GM23248 (cell line): ENCODE measurements at places on chromosomes 5 and 9. TPM values are rescaled to one million over a fixed set of nuclear protein-coding genes. Genes with fewer than 3 reads are reported as not detected.

DNA sequence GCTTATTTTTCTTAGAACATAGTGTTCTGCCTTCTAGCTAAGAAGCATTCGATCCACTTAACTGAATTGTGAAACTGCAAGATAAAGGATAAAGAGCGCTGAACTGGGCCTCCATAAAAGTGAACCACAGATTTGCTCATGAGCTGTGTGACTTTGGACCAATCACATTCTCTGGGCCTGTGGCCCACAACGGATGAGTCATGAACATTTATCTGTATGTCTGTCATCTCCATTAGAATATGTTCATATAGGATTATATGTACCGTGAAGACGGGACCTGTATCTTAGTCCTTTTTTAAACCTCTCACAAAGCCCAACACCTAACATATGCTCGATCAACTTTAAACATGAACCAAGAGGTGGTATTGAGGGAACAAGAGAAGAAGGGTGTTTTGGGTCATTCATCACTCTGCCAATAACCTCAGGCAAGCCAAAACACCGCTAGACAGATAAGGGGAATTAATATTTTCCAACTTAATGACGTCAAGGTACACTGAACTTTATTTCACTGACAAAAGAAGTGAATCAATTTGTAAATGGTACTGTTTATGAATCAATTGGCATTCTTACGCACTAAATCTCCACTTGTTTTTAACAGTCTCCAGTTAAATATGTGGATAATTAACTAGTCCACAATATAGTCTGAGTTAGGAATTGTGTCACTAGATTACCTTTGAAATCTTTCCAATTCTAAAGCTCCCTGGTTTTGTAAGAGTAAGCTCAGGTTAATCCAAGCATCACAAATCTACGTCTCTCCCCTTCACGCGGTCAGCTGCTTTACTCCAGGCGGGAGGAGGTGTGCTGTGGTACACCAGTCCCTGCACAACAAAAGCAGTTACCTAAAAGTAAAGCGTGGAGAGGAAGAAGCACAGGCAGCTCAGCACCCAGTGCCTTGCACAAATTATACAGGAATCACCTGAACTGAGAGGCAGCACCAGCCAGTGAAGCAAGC is 1.6 kb downstream of the TMEM245 start:
- peak; percentile 62 for DNase-seq

GRCh38 chr9:94554439-94555331 is at the start of gene PCAT7:
Gene PCAT7, plus strand, starts transcription at chr9:94555083.
- DNase-seq = peak; percentile 46

- DNase-seq = no peak
Observed at GRCh38 chr5:92887254-92887653, 693.8 kb downstream of the NR2F1-AS1 start.

DNA sequence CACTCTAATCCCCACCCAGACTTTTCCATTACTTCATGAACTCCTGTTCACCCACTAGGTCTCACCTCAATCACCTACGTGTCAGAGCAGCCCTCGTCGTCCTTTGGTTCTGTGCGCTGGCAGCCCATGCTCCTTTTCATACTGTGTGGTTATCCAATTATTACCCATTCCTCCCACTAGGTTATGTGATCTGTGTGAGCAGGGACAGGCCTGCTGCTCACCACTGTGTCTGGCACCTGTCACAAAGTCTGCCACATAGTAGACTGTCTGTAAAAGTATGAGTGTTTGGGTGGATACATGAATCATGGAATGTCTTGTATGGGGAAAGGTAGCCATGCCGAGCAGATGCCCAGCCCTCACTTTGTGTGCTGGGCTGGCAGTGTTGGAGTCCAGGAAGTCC is 12.1 kb upstream of the SMAD5 start:
- no peak for DNase-seq

DNA sequence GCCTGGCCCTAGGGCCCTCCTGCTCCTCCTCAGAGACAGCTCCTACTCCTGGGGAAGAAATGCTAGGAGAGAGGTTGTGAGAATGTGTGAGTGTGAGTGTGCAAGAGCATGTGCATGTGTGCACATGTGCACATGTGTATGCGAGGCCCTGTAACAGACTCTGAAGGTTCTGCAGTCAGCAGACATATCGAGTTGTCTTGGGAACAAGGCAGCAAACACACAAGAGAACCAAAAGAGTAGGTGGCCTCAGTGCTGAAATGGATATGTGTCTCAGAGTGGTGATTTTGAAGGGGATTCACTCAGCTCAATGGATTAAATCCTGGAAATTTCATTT is 50.5 kb downstream of the MVB12B start:
- DNase-seq = no peak

- DNase-seq = peak; percentile 1
Observed at GRCh38 chr9:12425878-12426864, 267.0 kb upstream of the TYRP1 start.

DNA sequence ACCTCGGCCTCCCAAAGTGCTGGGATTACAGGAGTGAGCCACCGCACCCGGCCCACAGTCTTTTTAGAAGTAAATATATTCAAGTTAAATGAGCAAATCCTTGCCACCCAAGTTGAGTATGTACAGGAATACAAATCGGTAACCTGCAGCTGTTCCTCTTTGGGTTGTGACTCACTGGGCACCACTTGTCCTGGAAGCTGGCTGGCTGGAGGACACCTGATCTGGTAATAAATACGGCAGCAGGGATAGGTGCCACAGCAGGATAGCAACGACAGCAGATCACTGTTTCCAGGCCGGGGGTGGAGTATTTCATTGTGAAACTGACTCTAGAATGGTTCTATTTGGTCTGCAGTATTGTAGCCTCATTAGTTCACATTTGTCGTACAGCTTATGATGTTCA is 35.7 kb upstream of the SLC36A2 start:
- DNase-seq = no peak

DNA sequence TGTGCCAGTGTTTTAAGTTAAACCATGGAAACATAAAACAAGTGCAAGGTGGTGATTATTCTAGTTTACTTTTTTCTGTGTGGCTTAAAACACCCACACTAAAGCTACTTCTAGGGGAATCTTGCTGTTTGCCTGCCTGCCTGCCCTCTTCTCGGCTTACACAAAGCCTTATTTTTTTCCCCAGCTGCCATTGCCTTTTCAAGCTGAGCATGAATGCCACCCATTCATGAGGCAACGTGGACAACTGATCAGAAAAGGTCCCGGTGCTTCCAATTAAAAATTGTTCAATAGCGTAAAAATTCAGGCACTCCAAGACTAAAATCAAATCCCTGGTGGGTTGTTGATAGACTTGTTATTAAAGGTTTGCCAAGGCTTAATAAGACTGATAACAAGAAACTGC is 401.4 kb downstream of the TMEM161B start:
- no peak for DNase-seq

RNF145 gene
- 9.2 and 10.6 TPM in 2 replicates for polyA plus RNA-seq

GRCh38 chr9:12648925-12649324 is 44.3 kb upstream of the TYRP1 start:
- no peak for DNase-seq

DNA sequence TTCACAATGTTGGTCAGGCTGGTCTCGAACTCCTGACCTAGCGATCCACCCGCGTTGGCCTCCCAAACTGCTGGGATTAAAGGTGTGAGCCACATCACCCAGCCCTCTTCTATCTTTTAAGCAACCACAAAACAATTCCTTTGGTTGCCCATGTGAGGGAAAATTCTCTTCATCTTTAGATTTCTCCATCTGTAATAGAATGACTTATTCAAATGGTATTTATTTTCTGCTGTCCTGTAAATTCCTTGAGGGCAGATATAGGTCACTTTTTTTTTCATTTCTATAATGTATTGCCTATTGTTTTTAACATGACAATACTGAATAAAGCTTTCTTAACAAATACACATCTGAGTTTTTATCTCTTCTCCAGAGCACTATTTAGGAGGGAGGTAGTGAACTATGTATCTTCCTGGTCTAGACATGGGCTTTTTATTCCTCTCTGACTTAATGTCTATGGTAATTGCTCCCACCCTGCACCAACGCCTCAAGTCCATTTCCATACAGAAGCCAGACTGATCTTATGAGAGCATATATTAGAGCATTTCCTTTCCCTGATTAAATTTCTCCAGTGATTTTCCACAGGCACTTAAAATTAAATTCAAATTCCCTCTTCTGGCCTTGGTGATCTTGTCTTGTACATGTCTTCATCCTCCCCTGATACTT is 595.6 kb downstream of the CAAP1 start:
- DNase-seq = peak; percentile 29

DNA sequence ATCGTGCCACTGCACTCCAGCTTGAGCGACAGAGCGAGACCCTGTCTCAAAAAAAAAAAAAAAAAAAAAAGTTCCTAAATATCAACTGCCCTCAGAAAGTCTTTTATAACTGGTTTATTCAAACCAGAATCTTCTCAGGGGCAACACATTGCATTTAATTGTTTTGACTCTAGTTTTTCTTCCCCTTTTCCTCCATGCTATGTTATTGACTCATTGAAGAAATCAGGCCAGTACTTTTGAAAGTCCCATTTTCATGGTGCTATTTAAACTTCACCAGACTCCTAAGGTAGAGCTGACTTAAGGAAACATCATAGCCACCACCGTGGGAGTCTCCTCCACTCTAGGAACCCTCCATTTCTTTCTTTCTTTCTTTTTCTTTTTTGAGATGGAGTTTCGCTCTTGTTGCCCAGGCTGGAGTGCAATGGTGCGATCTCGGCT is 83.1 kb upstream of the IL6ST start:
- no peak for DNase-seq

PLCXD3 gene
- 0.09 and 0.13 TPM in 2 replicates for polyA plus RNA-seq

GFI1B gene
- polyA plus RNA-seq = not detected in 2 replicates

- DNase-seq = no peak
Observed at GRCh38 chr9:123337971-123338370, 18.0 kb upstream of the CRB2 start.

DNA sequence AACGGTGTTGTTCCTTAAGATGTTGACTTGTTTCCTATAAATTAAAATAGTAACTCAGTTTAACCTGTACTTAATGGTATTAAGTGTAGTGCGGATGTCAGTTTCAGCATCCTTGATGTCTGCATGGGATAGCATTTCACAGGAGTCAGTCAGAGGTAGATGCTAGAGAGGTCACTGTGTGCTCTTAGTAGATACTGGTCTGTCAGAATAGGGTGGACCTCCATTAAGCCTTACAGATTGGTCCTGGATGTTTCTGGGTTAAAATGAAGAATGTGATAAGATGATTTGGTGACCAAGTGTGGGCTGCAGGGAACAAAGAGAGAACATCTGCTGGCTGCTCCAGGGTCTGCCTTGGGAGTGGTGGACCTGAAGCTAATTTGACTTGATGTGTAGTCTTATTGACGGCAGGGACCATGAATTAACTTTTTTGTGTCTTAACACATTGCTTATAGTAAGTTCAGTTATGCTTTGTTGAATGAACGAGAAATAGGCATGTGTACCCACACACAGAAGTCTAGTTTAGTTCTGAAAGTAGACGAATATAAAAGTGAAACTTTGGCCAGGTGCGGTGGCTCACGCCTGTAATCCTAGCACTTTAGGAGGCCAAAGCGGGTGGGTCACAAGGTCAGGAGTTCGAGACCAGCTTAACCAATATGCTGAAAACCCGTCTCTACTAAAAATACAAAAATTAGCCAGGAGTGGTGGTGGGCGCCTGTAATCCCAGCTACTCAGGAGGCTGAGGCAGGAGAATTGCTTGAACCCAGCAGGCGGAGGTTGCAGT is 12.5 kb downstream of the RAB24 start:
- no peak for DNase-seq

- no peak for DNase-seq
Observed at GRCh38 chr9:95155220-95155619, 162.3 kb downstream of the FANCC start.

DNA sequence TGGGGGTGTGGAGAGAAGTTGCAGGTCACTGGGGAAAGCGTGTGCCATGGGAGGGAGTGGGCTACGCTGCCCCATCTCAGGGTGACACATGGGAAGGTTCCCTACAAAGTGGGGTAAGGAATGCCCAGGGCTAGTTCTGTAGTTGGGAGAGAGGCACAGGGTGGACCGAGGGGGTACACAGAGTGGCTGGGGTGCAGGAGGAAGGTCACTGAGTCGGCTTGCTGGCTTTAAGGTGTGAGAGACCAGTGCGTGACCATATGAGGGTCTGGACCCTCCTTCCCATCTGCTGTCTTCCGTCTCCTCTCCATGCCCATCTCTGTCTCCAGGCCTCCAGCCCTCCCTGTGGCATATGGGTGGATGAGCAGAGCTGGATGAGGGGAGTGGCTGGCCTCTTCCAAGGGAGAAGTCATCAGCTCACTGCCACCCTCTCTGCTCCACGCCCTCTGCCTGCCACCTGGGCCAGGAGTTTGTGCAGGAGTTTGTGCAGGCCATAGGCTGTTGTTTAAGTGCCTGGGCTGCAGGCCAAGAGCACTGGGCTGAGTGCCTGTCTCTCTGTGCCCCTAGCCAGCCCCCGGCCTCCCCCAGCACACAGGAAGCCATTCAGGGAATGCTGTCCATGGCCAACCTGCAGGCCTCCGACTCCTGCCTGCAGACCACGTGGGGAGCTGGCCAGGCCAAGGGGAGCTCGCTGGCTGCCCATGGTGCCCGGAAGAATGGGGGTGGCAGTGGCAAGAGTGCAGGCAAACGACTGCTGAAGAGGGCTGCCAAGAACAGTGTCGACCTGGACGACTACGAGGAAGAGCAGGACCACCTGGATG is 96.8 kb downstream of the PHF2 start:
- DNase-seq = peak; percentile 53

IFNA13 gene
- not detected in 2 replicates for polyA plus RNA-seq

PCDHGA7 gene
- polyA plus RNA-seq = 0.84 and 1.1 TPM in 2 replicates

SLC9A3 gene
- 1.2 and 1.5 TPM in 2 replicates for polyA plus RNA-seq

DNA sequence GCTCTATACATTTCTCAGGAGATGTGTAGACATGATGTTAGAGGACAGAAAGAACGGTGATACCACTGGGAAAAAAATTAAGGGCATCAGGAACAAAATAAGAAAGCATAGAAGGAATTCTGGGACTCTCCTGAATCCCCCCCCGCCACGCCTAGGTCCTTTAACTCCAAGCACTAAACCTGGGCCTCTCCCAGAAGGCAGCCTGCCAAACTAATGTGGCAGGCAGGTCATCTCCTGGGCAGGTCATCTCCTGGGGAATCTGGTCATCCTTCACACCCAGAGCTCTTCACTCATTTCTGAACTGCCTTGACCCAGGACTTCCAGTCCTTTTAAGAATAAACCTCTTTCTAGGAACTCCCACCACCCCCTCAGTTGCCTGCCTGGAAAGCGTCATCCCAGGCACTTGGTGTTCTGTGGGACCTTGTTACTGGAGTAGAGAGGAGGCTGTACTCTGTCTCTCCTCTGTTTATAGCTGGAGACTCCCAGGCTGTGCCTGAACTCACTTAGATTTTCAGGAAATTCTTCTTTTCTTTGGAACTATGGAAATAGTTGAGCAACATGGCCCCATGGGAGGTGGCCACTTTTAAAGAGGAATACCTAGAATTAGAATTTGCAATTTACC is 24.1 kb downstream of the PSAT1 start:
- no peak for DNase-seq
